KG1 (cell line): ENCODE measurements at places on chromosomes 7 and 10.

- DNase-seq = no peak
Measured at GRCh38 chr7:104530251-104530650, 201.8 kb downstream of the LHFPL3 start.

GRCh38 chr7:48041653-48041970 lies 6.3 kb downstream of the C7orf57 start:
- DNase-seq = no peak

- no peak for DNase-seq
Measured at GRCh38 chr7:45446195-45446944, 127.8 kb upstream of the ADCY1 start.

DNA sequence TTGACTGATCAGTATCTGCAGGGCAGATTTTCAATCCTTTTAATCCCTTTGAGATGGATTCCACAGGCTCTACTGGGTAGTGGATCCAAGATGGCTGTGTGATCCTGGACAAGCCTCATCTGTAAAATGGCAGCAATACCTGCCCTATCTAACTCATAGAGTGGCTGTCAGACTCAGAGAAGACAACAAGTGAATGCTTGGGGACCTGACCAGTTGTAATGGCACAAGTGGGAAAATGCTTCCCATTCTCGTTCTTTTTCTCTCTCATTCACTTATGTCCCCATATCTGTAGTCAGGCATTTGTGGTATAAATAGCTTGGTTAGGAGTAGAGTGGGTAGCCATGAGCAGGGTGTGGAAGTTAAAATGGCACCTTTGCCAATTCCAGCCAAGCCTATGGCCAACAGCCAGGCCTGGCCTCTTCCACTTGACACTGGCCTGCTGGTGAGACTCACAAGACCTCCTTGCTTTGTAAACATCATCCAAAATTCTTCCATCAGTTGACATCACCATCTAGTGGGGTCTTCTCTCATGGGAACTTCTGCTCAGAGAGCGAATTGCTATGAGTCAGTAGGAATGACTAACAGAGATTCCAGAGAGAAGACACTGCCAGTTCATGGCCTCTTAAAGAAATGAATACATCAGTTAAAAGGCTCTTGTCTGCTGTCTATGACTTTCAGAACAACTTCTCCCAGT lies 150.1 kb downstream of the PLPP4 start:
- no peak for DNase-seq

GRCh38 chr7:151850491-151851124 lies 26.3 kb downstream of the PRKAG2 start:
- no peak for DNase-seq

DNA sequence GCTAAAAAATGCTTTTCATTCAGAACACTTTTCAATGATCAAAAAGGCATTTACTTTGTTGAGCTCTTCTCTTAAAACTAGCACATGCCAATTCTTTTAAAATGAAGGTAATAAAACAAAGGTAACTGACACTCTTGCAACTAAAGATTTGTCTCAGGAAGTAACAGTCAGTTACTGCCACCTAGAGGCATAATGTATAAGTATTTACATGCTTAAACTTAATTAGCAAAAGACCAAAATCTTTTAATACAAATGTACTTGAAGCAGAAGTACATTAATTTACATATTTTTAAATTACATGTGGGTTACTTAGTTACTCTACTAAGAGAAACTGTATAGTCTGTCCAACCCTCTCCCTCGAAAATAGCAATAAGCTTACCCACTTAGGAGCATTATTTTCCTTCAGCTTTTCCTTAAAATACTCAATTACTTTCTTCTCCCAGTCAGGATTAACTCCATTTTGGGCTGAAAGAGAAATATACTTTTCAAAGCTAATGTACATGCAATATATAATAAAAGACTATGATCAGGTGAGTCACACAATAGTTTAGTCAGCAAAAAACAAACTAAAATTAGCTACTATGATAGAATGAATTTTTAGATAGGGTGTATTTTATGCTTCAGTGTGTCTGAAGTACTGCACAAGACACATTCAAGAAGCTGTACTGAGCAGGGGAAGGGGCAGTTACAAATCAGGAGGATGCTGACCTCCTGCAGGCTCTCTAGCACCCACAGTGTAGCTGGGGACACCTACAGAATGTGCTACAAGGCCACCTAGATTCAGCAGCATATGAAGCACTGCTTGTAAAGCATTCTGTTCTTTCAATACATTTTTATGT lies 13.0 kb downstream of the MCMBP start:
- peak; percentile 13 for DNase-seq

- no peak for DNase-seq
Measured at GRCh38 chr10:25125201-25125611, 49.6 kb upstream of the GPR158 start.

GRCh38 chr10:84237199-84238051 lies 3.9 kb downstream of the LRIT1 start:
- no peak for DNase-seq

DNA sequence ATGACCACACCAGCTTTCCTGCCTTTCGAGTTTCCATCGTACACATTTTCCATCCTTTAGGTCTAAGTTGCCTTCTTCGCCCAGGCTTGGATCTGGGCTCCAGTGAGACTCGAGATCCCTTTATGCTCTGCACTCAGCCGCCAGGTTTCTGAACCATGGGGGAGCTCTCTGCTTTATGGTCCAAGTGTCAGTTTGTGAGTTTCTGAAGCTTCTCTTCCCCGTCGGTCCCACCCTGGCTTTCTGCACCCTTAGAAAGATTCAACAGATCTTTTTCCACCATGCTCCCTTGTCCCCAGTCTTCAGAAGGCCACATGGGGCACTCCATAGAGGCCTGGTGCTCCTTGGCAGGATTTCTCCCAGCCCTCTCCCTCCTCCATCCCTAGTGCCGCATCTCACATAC lies 402.0 kb downstream of the PTPRN2 start:
- DNase-seq = no peak

GRCh38 chr10:110036640-110037039 lies 28.9 kb downstream of the ADD3 start:
- no peak for DNase-seq

- DNase-seq = no peak
Measured at GRCh38 chr7:33237036-33237435, 107.7 kb downstream of the BBS9 start.

DNA sequence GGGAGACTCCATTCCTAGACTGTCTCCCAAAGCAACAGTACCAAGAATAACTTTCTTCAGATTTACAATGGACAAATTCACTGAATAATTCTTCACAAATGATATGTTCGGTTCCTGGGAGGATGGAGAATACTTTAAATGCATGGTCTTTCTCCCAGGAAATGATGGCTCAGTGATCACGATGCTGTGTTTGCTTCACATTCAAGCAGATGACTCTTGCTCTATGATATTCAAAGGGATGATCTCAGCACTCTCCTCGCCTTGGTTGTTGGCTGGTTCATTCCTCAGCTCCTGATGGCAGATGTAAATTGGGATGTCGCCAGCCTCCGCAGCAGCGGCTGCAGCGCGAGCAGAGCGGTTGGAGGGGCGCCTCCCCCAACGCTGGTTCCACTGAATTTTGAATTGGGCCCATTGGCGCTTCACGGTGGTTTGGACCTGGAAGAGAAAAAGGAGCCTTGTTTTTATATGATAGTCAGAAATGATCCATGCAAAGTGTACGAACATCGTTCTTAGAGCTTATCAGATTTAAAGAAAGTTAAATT lies 148.3 kb downstream of the CALCR start:
- no peak for DNase-seq

DNA sequence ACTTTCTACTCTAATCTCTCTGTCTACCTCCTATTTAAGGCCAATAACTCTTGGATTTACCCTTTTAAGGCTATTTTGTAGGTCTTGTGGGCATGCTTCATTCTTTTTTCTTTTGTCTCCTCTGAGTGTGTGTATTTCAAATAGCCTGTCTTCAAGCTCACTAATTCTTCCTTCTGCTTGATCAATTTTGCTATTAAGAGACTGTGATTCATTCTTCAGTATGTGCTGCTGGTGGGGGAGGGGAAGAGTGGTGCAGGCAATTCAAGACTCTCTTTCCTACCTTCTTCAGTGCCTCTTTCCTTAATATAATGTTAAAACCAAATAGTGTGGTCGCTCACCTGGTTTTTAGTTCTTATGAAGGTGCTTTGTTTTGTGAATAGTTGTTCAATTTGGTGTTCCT lies 20.0 kb downstream of the ABCB1 start:
- DNase-seq = no peak

DNA sequence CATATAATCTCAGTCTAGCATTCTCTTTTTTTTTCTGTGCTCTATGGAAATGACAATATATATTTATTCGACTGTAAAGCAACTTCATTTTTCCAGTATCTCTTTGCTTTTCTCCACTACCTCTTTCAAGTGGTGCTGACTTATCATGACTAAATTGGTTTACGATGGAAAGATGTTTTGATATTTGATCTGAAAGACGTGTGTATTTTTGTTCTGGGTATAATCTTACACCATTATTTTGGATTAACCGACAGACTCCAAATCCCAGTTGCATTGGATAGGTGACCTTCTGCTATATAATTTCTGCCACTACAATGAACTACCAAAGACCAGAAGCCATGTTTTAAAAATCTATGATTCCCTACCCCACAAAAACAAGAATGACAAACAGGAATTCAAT lies 380.5 kb upstream of the NFE2L3 start:
- DNase-seq = no peak

DNA sequence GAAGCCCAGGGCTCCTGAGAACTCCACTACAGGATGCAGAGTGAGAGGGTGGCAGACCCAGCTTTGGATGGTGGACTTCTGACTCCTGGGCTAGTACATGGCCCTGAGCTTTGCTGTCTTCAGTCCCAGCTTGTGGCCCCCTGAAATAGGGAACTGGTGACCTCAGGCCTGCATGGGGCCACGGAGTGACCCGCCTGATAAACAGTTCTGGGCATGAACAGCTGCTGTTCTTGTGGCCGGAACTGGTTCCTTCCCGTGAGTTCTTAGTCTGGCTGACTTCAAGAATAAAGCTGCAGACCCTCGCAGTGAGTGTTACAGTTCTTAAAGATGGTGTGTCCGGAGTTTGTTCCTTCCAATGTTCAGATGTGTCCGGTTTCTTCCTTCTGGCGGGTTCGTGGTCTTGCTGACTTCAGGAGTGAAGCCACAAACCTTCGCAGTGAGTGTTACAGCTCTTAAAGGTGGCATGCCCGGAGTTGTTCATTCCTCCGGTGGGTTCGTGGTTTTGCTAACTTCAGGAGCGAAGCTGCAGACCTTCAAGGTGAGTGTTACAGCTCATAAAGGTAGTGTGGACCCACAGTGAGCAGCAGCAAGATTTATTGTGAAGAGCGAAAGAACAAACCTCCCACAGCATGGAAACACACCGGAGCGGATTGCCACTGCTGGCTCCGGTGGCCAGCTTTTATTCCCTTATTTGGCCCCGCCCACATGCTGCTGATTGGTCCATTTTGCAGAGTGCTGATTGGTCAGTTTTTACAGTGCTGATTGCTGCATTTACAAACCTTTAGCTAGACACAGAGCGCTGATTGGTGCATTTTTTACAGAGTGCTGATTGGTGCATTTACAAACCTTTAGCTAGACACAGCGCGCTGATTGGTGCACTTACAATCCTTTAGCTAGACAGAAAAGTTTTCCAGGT lies 268.0 kb downstream of the ZEB1 start:
- peak; percentile 53 for DNase-seq

DNA sequence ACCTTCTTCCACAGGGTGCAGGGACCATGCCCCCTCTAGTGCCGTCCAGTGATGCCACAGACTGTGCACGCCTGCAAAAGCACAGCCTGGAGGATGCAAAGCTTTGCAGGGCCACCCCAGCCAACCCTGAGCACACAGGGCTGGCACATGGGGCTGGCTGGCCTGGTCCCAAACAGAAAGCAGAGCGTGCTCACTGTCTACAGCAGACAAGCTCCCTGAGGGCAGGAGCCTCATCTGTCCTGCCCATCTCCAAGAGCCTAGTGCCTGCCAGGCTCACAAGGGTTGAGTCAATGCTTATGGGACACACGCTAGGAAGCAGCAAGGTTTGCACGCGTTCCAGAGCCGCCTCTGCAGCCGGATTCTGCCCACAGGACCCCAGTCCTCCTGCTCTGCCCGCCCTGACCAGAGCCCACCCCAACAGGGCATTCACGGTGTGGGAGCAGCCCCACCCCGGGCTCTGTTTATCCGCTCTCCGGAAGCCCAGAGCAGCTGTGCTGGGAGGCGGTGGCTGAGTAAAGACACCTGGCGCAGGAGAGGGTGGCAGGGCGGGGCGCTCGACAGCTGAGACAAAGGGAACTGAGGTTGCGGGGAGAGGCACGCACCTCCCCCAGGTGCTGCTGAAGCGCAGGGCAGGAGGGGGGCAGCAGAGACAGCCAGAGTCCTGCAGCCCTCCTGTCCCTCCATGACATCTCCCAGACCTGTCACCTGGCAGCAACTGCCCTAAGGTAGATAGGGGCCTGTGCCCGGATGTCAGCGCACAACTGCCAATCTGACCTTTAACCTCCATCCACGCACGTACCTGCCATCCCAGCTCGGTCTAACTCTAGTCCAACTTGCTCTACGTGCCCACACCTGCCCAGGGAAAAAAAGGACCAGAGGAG lies 4.3 kb downstream of the KCNH2 start:
- no peak for DNase-seq

GRCh38 chr7:34096777-34097176 lies 191.4 kb downstream of the BMPER start:
- no peak for DNase-seq

DNA sequence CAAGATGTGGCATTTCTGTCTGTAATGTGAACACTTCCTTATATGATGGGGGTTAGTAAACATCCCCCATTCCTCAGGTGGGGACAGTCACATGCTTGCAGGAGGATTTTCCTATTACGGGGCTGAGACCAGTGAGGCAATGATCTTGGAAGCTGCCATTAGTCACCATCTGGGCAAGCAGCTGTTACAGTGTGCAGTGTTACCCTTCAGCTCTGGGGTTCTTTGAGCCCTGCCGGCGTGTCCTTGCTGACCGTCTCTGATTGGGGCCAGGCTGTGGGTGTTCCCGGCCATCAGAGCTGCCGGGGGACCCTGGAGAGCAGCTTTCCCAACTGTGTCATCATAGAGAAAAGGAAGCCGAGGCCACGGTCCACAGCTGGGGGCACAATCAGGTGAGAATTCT lies 126.8 kb upstream of the FAM20C start:
- DNase-seq = no peak

GRCh38 chr7:45589915-45590678 lies 15.9 kb downstream of the ADCY1 start:
- no peak for DNase-seq

GRCh38 chr10:32323051-32323450 lies 23.9 kb downstream of the EPC1 start:
- DNase-seq = no peak

DNA sequence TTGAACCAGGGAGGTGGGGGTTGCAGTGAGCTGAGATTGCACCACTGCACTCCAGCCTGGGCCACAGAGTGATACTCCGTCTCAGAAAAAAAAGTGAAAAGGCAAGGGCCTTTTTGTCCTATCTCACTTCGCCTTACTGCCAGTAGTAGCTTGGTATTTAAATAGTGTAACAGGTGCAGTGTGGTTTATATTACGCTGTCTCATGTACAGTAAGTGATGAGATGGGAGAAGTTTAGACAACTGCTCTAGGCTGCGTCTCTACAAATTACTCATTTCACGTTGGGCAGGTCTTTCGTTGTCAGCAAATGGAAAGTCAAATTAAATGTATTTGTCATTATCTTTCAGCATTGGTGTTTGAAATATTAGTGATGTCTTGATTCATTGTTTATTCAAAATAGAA lies 15.5 kb upstream of the PFKFB3 start:
- no peak for DNase-seq

GRCh38 chr7:28572321-28573058 lies 160.2 kb downstream of the CREB5 start:
- DNase-seq = no peak

GRCh38 chr7:70285854-70286253 lies 687.6 kb downstream of the AUTS2 start:
- no peak for DNase-seq
